ELR (cell line): ENCODE measurements at places on chromosomes 7 and 10.

GRCh38 chr7:80611779-80612178 is 26.7 kb upstream of the CD36 start:
- peak; percentile 37 for DNase-seq

DNA sequence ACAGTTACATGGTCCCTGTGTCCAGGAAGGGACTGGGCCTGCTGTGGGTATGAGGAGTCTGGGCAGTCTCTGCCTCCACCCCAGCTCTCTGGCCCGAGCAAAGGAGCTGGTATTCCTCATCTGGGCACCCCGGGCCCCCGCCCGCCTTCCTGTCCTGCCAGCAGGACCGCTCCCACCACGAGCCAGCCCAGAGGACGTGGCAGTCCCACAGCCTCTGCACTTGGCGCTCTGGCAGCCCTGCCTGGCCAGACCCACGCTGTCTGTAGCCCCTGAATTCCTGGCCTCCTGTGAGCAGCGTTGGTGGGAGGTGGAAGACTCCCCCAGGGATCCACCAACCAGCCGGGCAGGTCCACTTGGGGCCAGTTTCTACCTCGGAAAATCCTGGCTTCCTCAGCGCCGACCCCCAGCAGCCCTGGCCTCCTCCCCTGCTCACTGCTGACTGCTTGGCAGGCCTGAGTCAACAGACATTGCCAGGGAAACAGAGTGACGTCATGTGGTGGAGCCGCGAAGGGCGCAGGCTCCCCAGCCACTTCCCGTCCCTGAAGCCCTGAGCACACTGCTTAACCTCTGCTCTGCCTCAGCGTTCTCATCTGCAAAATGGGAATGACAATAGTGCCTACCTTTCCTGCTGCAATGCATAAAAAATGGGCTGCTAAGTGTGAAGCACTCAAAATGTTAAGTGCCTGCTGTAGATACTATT is 21.6 kb upstream of the LIMK1 start:
- peak; percentile 90 for DNase-seq

GRCh38 chr10:131724169-131724545 is 176.7 kb upstream of the PPP2R2D start:
- no peak for DNase-seq

DNA sequence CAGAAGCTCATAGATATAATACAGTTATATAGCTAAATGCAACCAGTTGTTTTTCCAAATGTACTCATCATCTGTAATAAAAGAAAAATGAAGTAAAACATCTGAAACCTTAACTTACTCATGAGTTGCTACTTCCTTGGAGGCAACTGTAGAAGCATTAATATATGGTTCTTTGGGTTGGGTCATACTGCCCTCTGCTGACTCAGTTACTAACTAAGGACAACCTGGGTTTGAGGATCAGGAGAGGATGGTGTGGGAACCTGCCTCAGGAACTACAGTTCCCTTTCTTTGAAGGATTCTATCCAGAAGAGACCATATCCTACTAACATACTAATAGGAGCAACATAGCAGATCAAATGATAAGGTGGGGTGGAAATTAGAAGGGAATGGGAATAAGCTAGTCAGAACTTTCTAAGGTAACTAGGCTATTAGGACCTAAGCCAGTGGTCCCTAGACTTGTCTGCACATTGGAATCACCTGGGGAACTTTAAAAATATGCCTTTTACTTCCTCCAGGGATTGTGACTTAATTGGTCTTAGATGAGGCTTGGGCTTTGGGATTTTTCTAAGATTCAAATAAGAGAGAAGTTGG is 20.7 kb downstream of the COX15 start:
- peak; percentile 81 for DNase-seq

DNA sequence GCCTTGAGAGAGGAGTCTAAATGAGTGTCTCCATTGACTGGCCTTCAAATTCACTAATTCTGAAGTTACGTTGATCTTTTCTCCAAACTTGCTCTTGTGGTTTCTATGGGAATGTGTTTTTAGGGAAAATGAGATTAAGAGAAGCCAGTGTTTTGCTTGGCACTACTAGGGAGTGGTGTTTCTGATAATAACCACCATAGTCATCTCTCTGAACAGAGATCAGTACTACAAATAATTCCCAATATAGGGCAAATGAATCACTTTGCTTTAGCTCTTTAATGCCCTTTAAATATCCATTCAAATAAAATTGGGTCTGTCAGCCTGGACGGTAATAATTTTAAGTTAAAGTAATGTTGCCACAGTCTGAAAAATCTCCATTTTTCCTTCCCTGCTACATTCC is 90.8 kb downstream of the NRF1 start:
- DNase-seq, result no peak

DNA sequence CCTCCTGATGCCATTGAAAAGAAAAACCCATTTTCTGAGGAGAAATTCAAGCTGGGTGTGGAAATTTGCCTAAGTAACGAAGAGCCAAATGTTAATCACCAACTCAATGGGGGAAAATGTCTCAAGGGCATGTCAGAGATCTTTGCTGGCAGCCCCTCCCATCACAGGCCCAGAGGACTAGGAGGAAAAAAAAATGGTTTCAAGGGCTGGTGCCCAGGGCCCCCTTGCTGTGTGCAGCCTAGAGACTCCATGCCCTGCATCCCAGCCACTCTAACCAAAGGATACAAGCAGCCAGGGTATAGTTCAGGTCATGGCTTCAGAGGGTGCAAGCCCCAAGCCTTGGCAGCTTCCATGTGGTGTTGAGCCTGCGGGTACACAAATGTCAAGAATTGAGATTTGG is 106.3 kb downstream of the ALOX5 start:
- no peak for DNase-seq

DNA sequence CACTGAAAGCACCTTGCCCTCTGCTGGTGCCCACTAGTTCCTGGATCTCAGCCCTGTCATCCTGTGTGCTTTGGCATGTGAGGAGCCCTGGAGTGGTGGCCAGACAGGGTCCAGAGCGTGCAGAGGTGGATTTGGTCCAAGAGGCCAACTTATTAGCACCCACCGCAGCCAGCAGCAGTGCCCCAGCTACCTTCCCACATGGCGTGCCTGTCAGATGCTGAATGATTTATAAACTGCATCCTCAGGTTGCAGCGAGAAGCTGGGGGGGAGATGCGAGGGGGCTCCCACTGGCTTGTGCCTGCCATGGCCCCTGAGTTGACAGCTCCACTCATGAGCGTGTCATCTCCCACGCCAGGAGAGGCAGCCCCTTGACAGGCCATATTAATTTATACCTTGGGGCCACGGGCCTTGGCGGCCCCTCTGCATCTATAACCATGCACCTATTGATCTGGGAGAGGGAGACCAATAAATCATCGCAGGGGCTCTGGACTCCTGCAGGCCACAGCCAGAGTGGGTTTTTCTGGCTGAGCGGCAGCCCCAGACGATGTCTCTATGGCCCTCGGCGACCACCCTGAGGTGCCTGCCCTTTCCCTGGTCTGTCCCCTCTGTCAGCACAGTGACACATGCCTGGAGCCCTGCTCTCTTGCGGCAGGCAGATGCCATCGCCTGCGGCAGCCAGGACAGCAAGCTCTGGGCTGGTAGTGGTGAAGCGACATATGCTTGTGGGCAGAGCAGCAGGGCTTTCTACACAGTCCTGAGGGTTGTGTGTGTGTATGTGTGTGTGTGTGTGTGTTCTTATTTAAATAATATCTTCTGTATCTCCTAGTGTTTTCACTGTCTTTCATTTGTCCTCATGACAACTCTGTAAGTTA is 120.8 kb downstream of the CDH23 start:
- DNase-seq, result no peak

DNA sequence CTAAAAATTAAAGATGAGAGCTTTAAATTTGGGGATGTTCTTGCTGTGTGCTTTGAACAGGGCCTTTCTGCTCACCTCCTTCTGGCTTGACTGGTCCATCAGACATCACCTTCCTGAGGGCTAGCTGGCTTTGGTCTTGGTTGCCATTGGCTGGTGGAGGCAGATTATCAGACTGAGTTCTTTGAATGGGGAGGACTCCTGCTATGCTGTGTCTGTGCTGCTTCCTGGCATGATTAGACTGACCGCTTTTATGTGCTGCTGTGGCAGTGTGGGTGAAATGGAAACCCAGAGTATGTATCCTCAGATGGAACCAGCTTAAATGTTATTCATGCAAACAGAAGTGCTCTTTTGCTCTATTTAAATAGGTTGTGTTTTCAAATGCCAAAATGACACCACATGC is 341.6 kb downstream of the PCLO start:
- no peak for DNase-seq

DNA sequence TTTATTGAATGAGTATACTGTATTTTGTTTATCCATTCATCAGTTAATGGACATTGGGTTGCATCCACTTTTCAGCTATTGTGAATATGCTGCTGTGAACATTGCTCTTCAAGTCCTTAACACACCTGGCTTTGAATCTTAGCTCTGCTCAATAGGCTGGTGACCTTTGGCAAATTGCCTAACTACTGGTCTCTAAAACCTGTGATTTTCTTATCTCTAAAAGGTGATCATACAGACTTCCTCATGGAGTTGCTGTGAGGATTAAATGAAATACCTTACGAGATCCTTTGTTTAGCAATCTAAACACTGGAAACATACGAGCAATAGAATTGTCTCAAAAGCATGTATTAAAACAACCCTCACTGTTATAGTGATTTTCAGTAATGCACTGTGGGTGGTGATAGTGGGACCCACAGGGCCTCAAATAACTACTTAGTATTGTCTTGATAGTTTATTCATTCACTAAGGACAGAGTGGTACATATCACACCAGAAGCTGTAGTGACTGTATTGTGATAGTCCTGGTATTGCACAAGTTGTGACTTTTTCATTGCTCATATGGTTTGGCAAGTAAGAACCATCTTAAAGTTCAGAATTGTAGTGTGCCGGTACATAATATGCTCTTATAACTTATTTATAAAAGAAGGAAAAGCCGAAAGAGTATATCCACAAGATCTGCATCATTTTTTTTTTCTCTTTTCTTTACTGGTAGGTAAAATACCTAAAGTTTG is 257.6 kb downstream of the EXOC4 start:
- no peak for DNase-seq

GRCh38 chr10:25758041-25758457 is 176.0 kb upstream of the MYO3A start:
- peak; percentile 6 for DNase-seq

DNA sequence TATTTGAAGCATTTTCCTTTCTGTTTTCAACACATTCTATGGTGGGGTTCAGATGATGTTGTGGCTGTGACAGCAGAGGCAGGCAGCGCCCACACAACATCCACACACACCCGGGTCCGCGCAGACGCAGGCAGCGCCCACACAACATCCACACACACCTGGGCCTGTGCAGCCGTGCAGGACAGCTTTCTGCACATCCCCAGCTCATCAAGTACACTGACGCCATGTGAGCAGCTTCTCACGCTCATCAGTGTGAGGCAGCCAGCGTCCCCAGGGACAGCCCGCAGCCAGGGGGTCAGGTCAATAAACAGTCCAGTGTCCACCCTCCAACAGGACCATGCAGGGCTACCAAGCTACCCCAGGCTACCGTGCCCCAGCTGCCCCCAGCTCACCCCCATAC is 272.8 kb upstream of the TCERG1L start:
- DNase-seq, result no peak

- no peak for DNase-seq
These were observed 223.0 kb downstream of the SORCS1 start for GRCh38 chr10:106941297-106942034.

GRCh38 chr7:138257459-138258196 is 181.4 kb downstream of the AKR1D1 start:
- DNase-seq, result no peak

- no peak for DNase-seq
These were observed 59.3 kb downstream of the MKI67 start for GRCh38 chr10:128066870-128067382.

GRCh38 chr10:28777911-28778310 is 100.6 kb downstream of the BAMBI start:
- DNase-seq, result no peak

- no peak for DNase-seq
These were observed 17.8 kb upstream of the PCBD1 start for GRCh38 chr10:70906031-70906783.

DNA sequence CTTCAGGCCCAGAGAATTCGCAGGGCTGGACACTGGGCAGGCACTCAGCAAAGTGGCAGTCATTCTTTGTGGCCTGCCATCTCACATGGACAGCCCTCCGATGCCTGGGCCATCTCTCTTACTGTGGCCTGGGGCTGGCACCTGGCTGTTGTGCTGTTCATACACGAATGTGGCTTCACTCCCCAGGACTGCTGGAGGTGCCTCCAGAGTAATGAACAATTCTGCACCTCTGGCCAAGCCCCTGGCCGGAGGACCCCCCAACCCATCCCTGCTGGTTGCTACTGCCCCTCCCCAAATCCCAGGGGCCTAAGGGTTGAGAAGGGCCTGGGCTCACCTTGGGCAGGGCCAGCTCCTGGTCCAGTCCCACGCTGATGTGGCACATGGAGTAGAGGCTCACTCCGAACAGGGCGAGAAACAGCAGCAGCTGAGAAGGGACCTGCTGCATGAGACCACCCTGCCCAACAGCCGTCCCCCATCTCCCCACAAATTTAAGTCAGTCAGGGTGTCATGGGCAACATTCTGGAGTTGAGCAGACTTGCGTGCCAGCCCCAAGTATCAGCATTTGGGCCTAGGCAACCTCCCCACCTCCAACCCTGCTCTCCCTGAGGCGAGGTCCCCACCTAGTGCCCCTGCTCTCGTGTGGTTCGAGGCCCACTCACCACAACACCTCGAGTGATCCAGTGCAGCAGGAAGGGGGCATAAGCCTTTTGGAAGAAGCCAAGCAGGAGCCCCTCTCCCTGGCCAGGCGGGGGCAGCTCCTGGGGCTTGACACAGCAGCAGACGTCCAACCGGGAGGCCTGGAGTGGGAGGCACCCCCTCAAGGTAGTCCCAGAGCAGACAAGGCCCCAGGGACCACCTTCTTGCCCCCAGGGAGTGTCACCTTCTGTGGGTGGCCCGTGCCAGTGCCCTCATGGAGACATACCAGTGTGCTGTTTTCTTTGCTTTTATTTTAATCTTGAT is 9.4 kb downstream of the NPC1L1 start:
- no peak for DNase-seq

GRCh38 chr7:106523482-106523881 is 137.5 kb downstream of the CCDC71L start:
- DNase-seq, result no peak

- DNase-seq, result peak; percentile 3
These were observed 128.4 kb upstream of the PLPP4 start for GRCh38 chr10:120328647-120329046.

DNA sequence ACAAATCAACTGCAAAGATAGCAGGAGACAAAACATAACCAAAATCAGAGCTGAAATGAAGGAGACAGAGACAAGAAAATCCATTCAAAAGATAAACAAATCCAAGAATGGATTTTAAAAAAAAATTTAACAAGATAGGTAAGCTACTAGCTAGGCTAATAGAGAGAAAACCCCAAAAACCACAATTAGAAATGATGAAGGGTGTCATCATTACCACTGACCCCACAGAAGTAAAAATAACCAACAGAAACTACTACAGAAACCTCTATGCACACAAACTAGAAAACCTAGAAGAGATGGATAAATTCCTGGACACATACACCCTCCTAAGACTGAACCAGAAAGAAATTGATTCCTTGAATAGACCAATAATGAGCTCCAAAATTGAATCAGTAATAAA is 117.6 kb downstream of the DNAJC1 start:
- DNase-seq, result no peak
